Stimulated activated CD4-positive, alpha-beta T cell treated with anti-CD3 and anti-CD28 coated beads, TNF-alpha, amount 100 ng/mL, for 4 hours (primary cell): ENCODE measurements at places on chromosomes 6 and 20.

DNA sequence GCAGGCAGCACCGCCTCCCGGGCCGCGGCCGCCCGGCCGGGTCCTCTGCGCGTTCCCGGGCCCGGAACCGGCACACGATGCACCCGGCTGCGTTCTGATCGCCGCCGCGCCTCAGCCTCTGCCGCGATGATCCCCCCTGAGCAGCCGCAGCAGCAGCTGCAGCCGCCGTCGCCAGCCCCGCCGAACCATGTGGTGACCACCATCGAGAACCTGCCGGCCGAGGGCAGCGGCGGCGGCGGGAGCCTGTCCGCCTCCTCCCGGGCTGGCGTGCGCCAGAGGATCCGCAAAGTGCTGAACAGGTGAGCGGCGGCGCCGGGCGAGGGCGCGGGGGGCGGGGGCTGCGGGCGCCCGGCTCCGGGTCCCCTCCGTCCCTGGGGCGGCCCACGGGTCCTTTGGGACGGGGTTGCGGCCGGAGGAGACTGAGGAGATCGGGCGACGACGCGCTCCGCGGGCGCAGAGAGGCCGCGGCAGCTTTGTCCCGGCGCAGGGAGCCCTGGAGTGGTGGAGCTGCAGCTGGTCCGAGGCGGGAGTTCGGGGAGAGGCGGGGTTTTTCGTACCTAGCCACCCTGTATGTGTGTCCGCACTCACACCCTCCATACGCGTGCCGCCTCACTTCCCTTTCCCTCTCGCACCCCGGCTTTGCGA is 659 bp downstream of the SLC35F1 start:
- DNase-seq = no peak

DNA sequence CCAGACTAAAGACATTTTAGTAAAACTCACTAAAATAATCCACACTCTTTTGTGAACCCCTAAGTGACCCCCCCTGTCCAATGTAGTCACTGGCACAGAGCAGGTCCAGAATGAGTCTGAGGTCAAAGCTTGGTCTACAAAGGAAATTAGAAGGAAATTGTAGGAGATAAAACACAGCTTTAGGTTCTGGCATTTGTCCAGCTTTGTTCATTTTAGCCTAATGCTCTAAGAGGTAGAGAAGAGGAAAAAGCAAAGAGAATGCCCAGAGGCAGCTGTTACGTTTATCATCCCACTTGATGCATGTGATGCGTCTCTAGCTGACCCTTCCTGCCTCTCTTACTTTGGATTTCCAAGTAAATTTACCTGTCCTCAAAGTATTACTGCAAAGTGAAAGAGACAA is 62.5 kb downstream of the CNKSR3 start:
- no peak for DNase-seq

- no peak for DNase-seq
Observed at GRCh38 chr20:50172347-50173013, 18.1 kb upstream of the CEBPB start.

DNA sequence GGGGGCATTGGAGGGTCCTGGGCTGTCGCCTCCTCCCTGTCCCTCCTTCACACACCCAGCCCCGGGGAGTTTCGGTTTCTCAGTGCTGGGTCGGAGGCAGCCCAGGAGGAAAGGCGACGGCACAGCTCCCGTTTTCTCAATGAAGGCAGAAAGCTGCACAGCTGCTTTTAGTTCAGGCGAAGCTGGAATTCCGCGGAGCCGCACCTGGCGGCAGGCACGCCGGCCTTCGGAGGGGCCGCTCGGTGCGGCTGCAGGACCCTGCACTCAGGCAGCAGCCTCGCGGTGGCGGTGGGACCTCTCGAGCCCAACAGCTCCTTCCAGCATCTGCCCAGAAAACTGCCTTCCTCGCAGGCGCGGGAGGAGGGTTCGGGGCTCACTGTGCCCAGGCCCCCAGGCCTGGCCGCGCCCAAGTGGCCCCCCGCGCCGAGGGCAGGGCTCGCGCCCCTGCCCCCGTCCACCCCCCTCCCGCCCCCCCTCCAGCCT is 4.6 kb downstream of the FOXQ1 start:
- no peak for DNase-seq

DNA sequence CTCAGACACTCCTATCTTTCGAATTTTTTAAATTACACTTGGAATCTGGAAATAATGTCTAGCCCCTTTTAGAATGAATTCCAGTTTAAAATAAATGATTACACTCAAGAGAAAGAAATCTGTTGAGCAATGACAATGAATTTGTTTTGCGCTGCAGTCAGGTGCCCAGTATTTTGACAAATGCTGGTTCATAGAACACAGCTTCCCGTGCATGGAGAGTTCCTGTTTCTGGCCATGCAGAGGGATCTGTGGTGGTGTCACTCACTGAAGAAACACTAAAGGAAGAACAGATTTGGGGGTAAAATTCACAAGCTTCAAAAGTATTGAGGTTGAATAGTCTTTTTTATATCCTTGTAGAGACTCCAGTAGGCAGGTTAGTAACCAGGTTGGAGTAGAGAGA is 113.4 kb upstream of the CEP85L start:
- DNase-seq = no peak

DNA sequence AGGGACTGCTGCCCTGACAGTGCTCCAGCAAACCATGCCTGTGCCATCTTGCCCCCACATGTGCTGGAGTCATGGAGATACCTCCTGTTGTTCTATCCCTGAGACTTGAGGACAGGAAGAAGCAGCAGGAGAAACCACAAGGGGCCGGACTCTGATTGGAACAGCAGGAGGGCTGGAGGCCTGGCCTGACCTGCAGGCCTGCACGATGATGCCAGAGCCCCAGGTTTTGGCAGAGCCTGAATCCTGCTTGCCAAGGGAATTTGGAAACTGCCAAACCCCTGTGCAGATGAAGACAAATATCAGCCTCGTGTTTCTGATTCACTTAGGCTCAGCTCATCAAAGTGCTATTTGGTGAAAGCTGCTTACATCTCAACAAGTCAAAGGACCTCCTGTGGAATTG is 177.6 kb downstream of the MAFB start:
- no peak for DNase-seq

- DNase-seq = peak; percentile 6
Observed at GRCh38 chr6:15023448-15023847, 222.4 kb upstream of the JARID2 start.

GRCh38 chr6:10230531-10230930 is 184.3 kb downstream of the TFAP2A start:
- DNase-seq = no peak

DNA sequence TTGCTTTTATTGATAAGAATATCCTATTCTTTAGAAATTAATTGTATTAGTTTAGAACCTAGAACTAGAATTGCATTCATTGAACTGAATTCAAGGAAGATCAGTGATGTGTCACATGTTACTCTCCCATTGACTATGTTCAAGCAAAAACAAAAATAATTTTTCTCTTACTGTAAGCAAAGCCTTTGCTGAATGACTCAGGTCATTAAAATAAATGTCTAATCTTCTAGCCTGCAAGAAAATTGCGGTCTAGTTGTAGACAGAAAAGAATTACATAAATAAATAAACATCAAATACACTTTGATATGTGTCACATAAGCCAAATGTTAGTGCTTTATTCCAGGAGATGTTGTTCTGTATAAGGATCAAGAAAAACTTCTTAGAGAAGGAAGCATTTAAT is 387.9 kb downstream of the ADGRB3 start:
- no peak for DNase-seq

DNA sequence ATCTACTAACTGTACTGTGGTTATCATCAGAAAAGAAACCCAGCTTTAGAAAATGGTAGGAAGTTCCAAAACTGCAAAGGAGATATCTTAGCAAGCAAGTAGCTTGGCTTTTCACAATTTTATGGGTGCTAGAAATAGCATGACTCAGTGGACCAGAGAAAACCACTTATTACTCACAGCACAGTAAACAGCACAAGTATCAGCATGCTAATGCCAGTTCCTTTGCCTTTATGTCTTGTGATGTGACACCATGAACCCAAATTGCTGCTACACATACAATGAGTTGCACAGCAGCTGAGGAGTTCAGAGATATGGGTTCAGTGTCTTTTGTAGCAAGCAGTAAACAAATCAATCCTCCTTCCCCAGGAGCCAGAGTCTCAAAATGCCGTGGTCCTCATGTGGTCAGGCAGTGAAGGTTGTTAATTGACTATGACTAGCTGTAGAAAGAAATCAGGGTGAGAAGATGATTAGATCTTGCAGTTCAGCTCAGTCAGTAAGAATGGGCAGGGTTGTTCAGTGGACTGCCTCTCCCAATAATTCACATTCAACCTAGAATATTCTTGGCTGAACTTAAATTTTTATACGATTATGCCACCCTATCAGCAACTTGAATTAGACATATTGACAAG is 73.3 kb downstream of the OPRM1 start:
- no peak for DNase-seq

GRCh38 chr20:18056174-18057100 is 1.3 kb downstream of the OVOL2 start:
- no peak for DNase-seq

GRCh38 chr6:118186672-118187567 is 279.9 kb downstream of the SLC35F1 start:
- no peak for DNase-seq
